NK-92 treated with Interleukin-12 subunit alpha and Interleukin-12 subunit beta, amount 100 ng/mL, for 24 hours (cell line): ENCODE measurements at places on chromosomes 12 and 14.

- DNase-seq = no peak
These were observed 29.1 kb downstream of the PAWR start for GRCh38 chr12:79661629-79662028.

DNA sequence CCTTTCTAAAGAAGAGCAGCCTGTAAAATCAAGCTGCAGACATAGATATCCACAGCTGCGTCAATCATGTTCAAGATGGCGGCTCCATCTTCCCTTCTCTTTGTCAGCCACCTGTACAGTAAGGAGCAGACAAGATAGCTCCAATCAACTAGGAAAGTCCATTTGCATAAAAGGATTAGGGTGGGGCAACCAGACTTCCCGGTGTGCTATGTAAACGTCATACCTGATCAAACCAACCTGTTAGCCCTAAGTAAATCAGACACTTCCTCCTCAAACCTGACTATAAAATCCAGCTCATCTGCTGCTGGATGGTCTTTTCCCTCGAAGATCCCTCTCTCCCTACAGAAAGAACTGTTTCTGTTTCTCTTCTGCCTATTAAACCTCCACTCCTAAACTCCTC lies 60.1 kb downstream of the BCAT1 start:
- no peak for DNase-seq

DNA sequence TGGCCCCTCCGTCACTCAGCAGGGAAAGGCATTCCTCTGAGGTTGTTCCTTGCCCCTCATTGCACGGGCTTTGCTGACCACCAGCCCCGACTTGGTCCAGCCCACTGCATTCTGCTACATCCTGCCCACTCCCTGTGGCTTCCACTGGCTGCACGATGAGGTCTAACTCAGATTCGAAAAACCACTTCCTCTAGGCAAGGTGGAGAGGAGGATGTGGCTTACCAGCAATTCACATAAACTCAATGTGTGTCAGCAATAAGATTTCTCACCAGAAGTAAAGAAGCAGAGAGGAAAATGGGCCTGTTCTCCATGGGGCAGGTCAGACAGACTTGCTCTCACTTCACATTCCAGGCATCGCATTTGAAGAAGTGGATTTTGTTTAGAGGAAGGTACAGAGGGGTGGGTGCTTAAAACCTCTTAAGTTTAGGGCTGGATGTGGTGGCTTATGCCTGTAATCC lies 14.7 kb downstream of the GPR68 start:
- peak; percentile 82 for DNase-seq

GRCh38 chr14:24269368-24269767 lies 2.0 kb downstream of the RABGGTA start:
- DNase-seq = no peak

GRCh38 chr12:47717046-47717442 lies 8.2 kb downstream of the ENDOU start:
- no peak for DNase-seq

- DNase-seq = peak; percentile 75
These were observed 385 bp downstream of the CAPRIN2 start for GRCh38 chr12:30754383-30754749.

DNA sequence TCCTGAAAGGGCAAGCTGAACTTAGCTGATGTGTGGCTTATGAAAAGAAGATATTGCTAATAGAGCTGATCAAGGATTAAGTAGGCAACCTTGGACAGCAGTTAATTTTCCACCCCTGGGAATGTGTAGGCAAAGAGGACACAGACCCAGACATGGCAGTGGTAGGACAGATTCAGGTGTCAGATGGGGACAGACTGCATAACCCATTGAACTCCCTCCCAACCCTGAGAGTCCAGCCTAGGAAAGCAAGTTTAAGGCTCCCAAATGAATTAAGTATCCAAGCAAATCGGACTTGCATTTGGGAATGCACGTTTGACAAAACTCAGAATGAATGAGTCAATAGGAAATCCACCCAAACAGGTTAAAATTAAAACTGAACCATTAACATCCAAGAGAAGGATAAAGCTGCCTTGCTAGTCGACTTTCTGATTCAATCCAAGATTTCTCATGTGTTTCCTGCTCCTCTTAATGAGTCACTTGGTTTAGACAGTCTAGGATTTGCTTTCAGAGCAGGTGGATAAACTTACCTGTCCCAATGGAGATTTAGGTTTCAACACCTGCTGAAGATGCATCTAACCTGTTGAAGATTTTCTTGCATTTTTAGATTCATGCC lies 385.4 kb downstream of the CCDC91 start:
- no peak for DNase-seq

DNA sequence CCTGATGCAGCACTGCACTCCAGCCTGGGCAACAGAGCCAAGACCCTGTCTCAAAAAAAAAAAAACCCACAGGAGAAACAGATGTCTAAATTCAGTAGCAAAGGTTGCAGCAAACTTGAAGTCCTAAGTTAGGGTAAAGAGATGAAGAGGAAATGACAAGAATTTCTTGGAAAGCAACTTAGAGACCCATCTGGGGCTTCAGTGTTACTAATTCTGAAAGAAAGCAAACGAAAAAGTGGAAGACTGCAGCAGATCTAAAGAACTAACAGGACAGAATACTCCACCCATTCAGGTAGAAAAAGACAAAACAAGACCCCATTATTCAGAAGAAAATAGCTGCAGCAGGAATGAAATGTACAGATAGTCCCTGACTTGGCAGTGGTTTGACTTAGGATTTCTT lies 31.9 kb downstream of the RESF1 start:
- DNase-seq = no peak

DNA sequence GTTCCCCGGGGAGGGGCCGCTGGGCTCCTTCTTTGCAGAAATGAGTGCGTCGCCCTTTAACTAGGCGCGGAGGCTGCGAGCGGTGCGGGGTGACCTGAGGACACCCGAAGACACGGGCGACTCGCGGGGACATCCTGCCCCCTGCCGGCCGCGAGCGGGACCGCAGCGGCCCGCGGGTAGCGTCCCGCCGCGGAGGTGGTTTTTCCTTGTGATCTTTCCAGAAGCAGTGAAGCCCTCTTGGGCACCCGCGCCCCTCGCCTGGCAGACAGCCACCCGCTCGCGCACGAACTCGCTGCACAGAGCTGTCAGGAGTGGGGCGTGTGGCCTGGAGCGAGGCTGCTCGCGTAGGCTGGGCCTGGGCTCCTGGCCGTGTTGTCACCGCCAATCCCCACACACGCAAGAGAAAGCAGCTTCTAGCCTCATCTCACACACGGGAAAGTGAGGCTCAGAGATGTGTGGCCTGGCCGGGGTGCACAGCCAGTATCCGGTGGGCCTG lies 67.2 kb downstream of the DIO3 start:
- DNase-seq = no peak

- DNase-seq = no peak
These were observed 5.1 kb downstream of the E2F7 start for GRCh38 chr12:77060136-77060882.

DNA sequence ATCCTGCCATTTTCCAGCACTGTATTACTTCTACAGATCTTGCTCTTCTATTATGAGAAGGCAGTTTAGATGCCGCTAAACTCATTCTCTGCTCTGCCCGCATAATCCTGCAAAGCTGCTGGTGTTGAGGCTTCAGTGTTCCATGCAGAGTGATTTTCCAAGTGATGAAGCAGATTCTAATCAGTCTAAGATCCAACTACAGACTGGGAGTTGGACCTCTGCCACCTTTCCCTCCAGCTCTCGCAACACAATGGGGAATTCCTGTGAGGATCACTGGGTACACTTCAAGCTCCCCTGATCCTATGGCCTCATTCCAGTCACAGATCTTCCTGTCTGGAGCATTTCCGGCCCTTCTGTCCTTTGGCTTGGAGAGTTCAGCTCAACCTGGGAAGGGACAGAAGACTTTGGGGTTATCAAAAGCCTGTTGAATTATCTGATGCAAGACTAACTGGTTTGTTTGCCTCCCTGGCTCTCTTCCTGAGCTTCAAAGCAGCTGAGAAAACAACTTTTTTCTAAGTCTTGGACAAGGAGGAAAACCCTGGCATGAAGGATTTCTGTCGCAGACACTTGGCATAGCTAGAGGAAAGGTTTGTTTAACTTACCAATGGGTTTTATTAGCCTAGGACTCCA lies 333.9 kb downstream of the ZFP36L1 start:
- DNase-seq = no peak

DNA sequence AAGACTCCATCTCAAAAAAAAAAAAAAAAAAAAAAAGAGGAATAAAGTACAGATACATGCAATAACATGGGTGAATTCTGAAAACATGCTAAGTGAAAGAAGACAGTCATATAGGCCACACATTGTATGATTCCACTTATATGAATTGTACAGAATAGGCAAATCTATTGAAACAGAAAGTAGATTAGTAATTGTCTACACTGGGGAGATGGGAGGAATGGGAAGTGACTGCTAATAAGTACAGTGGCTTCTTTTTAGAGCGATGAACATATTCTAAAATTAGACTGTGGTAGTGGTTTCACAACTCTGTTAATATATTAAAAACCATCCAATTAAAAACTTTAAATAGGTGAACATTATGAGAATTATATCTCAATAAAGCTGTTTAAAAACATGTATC lies 74.4 kb downstream of the ANKS1B start:
- DNase-seq = no peak

DNA sequence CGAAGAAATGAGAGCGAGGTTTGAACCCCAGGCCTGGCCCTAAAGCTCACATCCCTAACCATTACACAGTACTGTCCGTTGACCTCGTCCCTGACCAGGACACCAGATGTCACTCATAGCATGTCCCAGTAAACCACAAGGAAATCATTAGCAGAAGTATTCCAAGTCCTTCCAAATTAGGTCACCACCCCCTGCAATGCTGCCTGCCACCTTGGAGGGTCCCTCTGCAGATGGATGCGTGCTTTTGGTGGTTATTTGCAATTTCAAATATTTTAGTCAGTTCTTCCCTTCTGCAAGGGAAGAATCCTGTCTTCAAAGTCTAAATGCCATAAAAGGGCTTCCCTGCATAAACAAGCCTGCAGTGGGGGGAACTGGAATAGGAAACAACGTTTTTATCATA lies 71.3 kb downstream of the CLMN start:
- DNase-seq = no peak

- DNase-seq = no peak
These were observed 495.4 kb downstream of the TMEM121 start for GRCh38 chr14:106021832-106022231.

DNA sequence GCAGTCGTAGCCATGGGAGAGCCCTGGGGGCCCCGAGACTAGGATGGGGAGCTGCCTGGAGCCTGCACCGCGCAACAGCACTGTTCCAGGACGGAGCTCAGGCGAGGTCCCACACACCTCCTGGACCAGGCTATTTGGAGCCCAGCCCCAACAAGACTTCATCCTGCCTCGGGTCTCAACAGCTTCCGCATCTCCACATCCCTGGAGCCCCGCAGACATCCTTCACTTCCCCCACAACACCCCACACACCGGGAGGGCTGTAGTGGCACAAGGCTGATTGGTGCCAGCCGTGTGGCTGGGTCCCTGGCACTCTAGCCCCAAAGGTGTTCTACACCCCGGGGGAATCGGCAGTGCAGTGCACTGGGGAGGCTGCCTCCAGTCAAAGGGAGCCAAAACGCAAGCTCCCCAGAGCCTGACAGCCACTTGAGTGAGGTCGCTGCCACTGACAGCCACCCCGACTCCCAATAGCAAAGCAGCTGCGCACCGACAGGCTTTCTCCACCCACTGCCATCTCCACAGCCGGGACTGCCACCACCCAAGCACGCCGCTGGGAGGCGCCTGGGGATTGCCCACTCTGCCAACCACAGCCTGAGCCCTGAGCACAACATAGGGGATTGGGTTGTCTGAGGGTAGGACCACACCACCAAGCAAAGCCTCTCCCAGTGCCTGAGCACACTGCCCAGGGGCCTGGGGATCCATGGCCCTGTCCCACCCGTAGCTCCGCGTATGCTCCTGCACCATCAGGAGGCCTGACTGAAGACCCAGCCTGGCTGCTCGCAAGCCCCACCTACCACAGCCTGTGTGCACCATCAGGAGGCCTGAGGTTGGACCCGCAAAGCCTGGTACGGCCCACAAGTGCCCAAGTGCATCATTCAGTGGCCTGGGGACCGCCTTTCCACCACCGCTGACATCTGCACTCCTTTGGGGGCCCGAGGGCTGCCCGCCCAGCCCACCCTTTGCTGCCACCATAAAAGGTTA lies 13.2 kb upstream of the KLRF1 start:
- peak; percentile 54 for DNase-seq

- no peak for DNase-seq
These were observed 8.2 kb upstream of the CLEC2A start for GRCh38 chr12:9940375-9940774.

GRCh38 chr14:87121716-87122115 lies 871.3 kb downstream of the GALC start:
- no peak for DNase-seq

DNA sequence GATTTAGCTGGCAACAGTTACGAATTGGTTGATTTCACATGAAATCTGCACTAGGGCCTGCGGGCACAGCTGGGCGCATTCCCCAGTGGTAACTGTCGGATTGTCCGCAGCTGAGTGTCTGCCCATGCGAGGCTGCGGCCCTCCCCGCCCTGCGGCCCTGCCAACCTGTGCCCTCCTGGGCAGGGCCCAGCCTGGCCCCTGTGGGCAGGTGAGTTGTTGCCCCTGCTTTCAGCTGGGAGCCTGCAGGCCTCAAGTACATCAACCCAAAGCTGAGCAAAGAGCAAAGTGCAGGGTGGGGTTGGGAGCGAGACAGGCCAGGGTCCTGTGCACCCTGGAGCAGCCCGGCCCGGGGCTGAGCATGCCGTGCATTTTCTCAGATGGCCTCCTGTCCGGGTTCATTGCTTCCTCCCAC lies 89.1 kb downstream of the ADGRD1 start:
- no peak for DNase-seq

DNA sequence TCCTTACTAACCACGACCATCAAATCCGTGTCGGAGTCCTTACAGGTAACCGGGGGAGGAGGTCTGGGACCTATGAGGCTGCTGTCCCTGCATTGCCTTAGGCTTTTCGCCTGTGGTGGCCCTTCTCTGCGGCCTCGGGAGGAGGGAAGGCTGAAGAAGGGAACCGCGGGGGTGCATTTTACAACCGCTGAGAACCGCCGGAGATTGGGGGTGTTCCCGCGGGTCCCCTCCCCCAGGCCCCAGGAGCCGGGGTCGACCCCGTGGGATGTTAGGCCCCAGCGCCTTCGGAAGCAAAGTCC lies 549 bp downstream of the GPHN start:
- DNase-seq = no peak

- DNase-seq = no peak
These were observed 130.6 kb downstream of the PRKCH start for GRCh38 chr14:61451891-61452400.

- no peak for DNase-seq
These were observed 8.2 kb upstream of the RESF1 start for GRCh38 chr12:31951008-31951407.

DNA sequence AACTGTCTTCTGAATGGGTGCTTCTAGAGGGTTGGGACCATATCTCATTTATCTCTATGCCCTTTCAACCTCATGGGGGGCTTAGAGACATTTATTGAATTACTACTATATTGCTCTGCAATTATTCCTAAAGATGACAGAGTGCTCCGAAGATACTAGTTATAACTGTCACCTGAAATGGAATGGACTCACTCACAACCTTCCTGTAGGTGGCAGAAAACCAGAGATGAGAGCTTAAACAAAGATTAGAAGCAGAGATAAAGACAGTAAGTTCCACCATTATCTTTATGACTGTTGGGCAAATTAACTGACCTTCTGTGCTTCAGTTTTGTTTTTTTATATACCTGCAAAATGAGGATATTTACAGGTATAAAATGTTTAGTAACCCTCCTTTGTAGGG lies 31.5 kb upstream of the GTF2A1 start:
- DNase-seq = no peak
